Liver (tissue), 10 donors: ENCODE measurements at places on chromosomes 5 and 9.

DNA sequence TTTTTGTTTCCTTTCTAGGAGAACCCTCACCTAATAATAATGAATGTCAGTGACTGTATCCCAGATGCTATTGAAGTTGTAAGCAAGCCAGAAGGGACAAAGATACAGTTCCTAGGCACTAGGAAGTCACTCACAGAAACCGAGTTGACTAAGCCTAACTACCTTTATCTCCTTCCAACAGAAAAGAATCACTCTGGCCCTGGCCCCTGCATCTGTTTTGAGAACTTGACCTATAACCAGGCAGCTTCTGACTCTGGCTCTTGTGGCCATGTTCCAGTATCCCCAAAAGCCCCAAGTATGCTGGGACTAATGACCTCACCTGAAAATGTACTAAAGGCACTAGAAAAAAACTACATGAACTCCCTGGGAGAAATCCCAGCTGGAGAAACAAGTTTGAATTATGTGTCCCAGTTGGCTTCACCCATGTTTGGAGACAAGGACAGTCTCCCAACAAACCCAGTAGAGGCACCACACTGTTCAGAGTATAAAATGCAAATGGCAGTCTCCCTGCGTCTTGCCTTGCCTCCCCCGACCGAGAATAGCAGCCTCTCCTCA lies 87.1 kb downstream of the OSMR start:
- DNase-seq: no peak

DNA sequence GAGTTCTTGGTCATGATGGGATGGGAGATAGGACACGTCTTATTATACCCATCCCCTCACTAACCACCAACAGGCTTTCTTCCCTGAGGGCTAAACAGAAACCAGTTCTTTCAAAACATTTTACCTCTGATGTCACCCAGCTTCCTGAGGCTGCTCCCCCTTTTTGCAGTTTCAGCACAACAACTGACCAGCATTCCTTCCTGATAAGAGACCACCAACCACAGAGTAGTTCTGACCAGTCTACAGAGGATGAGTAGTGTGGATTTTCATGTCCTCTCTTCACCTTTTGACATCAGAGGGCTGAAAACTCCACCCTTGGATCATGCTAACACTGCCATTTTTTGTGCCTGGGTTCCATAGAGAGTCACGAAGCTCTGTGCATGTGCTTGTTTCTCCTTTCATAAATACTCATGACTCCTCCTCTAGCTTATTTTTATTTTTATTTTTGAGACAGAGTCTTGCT lies 82.6 kb downstream of the OSTF1 start:
- DNase-seq: no peak

DNA sequence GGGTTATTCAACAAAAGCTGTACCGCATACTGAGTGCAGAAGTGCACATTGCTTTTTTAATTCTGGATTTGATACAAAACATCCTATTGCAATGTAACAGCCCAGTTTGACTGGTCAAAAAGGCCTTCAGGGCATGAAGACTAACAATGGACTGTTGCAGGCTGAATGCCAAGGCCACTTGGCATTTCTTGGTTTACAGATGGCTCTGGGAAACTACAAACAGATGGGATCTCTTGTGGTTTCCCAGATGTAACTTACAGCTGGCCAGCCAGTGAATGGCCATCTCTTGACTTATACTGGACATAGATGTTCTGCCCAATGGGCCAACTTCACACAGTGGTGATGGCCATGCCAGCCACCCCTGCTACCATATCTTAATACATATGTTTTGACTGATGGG lies 36.8 kb downstream of the UGT3A2 start:
- no peak for DNase-seq

- no peak for DNase-seq
Measured at GRCh38 chr9:134278974-134279640, 47.1 kb upstream of the RXRA start.

DNA sequence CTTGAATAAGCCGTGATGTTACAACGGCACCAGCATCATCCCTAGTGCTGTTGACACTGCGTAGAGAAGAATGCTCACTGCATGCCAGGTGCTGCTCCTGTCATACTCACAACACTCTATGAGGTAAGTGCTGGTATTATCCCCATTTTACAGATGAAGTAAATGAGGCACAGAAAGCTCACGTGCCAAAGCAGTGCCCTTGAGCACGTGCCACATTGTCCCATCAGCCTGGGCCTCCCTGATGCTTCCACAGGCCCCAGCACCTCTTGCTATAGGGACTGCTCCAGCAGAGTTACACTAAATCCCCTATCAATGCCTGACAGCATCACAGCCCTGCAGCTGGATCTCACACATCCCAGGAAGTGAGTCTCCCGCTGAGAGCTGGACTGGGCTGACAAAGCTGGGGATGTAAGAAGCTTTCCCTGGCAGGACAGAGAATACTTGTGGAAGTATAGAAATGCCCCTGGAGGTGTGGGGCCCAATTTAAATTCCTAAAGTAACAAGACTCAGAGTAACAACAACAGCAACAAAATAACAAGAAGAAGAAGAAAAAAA lies 216.1 kb downstream of the FSTL4 start:
- peak; percentile 17 for DNase-seq

DNA sequence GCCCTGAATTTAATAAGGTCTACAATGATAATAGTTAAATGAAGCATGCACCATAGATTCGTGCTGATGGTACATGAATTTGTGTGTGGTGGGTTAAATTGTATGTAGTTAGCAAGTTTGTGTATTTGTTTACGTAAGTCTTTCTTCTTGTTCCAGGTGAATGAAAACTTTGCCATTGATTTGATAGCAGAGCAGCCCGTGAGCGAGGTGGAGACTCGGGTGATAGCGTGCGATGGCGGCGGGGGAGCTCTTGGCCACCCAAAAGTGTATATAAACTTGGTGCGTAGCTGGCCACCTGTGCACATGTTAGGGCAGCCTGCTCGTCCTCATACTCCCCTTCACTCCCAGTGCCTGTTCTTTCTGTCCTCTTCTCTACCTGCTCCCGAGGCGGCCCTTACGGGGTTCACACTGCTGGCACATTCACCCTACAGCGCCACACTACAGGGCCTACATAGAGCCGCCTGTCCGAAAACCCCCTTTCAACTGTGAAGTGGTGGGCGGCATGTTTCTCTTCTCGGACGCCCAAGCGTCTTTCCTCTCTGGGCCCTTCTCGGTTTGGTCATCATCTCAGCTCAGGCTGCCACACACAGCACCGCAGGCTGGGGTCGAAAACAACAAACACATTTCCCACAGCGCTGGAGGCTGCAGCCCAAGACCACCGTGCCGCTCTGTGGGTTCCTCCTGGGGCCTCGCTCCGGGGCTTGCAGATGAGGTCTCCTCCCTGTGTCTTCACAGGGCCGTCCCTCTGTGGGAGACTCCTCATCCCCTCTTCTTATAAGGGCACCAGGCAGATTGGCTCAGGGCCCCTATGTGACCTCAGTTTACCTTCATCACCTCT lies 13.2 kb downstream of the NDUFS6 start:
- no peak for DNase-seq

DNA sequence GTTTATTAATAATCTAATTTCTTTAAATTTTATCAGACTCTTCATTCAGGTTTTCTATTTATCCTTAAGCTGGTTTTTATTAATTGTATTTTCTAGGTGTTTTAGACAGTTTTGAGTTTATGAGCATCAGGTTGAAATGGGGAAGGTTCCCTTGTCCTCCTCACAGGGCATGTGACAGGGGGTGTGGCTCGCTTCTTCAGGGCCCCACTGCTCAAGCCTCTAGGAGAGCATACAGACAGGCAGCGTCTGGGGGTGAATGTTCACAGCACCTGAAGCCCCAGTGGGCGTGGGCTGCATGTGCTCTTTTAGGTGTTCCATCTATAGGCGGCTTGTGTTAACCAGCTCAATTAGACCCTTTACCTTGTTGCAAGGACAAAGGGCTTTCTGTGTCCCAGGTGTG lies 78.2 kb upstream of the RUFY1 start:
- no peak for DNase-seq

DNA sequence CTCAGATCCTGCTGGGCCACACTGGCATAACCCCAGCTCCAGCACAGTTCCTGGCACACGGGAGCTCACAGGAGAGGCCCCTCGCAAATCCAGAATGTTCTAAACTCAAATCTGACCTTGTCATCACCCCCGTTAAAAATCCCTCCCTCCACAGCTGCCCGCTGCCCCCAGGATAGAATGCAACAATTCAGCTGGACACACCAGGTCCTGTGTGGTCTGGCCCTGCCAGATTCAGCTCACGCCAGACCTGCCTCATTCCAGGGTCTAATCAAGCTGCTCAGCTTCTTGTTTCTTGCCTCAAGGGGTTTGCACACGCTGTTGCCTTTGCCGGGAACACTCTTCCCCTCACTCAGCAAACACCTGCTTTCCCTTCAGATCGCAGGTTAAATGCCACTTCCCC lies 45.0 kb upstream of the ASS1 start:
- no peak for DNase-seq

GRCh38 chr9:79220666-79221065 lies 351.1 kb upstream of the TLE4 start:
- no peak for DNase-seq

GRCh38 chr5:93382188-93382825 lies 198.7 kb downstream of the NR2F1-AS1 start:
- no peak for DNase-seq

GRCh38 chr5:172412724-172413286 lies 41.5 kb downstream of the SH3PXD2B start:
- no peak for DNase-seq

DNA sequence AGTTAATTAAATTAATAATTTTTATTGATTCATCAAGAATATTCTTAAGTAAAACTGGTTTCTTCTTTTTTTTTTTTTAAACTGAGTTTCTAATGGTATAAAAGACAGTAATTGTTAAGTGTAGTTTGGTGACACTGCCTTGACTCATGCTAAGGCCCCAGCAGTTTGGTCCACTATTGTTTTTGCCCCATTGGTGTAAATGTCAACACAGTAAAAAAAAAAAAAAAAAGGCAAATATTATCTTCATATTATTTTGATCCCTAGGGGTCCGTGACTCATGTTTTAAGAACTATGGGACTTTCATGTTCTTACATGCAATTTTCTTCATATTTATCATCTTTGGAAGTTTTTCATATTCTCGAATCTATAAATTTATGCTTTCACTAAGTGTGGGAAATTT lies 29.2 kb upstream of the JAK2 start:
- DNase-seq: no peak

- DNase-seq: no peak
Measured at GRCh38 chr5:55546947-55547346, 12.2 kb upstream of the PLPP1 start.

DNA sequence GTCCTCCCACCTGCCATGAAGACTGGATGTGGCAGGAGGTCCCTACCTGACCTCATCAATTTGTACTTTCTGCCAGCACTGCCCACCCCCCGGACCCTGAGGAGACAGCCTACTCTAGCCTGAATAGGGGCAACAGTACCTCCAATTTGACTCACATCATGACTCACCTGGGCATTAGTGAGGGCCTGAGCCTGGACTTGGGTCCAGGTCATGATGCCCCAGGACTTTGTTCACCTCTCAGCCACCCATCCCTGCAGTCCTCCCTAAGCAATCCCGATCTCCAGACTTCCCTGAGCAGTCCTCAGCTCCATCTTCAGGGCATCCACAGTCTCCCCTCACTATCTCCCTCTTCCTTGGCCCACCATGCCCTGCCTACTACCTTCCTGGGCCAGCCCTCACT lies 28.1 kb downstream of the KIF2A start:
- DNase-seq: no peak

- no peak for DNase-seq
Measured at GRCh38 chr5:74072646-74073045, 446.6 kb downstream of the ARHGEF28 start.

GRCh38 chr5:71697967-71698366 lies 21.1 kb upstream of the CARTPT start:
- DNase-seq: no peak

DNA sequence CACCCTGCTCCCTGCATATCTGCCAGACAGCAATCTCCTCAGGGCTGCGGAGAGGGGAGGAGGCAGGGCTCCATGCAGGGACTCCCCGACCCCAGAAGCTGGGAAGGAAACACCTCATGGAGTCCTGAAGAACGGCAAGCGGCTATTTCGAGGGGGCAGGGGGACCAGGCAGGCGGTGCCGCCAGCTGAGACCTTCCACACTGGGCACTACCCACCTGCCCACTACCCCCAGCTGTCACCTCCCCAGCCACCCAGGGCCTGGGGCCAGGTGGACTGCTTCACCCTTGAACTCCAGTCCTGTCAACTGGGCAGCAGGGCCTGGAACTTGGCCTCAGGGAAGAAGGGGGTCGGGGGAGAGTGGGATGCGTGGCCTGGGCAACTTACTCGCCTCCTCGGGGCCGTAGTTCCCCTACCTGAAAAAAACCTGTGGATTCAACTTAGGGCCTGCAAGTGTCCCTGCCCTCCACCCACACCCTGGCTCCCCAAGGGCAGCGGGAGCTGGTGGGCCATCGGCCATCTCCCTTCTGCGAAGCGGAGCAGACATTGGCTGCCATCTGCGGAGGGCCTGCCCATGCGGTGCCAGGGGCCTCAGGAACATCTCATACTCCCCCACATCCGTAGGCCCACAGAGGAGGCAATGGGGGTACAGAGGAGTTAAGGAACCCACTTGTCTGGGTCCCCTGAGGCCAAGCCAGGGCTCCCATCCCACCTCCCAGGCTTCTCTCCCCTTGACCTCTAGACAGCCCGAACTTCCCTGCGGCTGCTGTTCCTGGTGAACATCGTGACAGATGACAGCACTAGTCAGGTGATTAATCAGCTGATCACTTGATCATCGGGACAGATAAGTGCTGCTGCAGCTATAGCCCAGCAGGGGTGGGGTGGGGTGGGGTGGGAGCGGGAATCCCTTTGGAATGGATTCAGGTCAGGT lies 18.5 kb upstream of the RALGDS start:
- no peak for DNase-seq

- DNase-seq: no peak
Measured at GRCh38 chr9:13661014-13661413, 381.5 kb upstream of the MPDZ start.

DNA sequence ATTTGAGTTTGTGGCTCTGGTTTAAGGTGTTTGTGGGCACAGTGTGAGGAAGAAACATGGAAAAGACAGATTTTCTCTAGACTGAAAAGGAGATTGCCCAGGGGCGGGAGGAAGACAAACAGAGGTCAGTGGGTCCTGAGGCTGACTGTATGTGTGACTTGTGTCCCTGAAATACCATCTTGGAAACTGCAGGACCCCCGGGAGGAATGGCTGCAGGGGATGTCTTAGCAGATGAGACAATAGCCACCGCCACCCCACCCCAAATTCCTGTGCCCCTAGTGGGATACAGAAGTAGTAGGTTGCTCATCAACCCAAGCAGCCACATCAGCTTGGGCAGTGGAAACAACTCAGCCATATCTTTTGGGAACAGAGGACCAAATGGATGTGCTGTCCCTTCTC lies 1.7 kb upstream of the PSAT1 start:
- no peak for DNase-seq

GRCh38 chr9:100465761-100466160 lies 7.2 kb upstream of the TMEFF1 start:
- no peak for DNase-seq

DNA sequence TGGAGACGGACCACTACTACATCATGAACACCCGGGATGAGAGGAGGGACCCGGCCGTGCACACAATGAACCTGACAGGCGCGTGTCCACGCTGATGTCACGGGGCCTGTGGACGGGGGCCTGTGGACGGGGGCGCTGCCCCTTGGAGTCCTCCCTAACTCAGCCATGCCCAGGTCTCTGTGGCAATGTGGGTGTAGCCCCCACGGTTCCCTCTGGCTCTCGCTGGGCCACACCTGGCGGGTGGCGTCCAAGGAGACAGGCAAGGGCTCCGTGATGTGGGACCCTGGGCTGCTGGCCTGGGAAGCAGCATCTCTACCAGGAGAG lies 22.1 kb downstream of the PAEP start:
- DNase-seq: no peak
